Activated naive CD4-positive, alpha-beta T cell treated with anti-CD3 and anti-CD28 coated beads, Interleukin-2, amount 10 ng/mL, durations not matched to agents 7 days and 5 days (primary cell): ENCODE measurements at places on chromosomes 13 and 19.
A peak's percentile ranks its signal among the peaks of the same experiment; 100 is the strongest.

GRCh38 chr13:73069206-73069805 lies 10.5 kb downstream of the KLF5 start:
- peaks cover 10% of the 10 kb centered on the region for H3K4me1 ChIP-seq
- DNase-seq = no peak
- no peaks in the 10 kb centered on the region for H3K27me3 ChIP-seq
- no peak overlapping the region for H3K27ac ChIP-seq

GRCh38 chr19:7831452-7831851 lies 1.4 kb downstream of the EVI5L start:
- peaks cover 28% of the 10 kb centered on the region for H3K4me1 ChIP-seq
- DNase-seq = no peak
- no peak overlapping the region for H3K27ac ChIP-seq
- H3K36me3 ChIP-seq = no peaks in the 10 kb centered on the region
- H3K4me3 ChIP-seq = peak overlapping the region; percentile 77
- H3K27me3 ChIP-seq = peaks cover 41% of the 10 kb centered on the region

- no peak overlapping the region for H3K27ac ChIP-seq
- DNase-seq = no peak
- H3K27me3 ChIP-seq = peaks cover 4% of the 10 kb centered on the region
- H3K4me1 ChIP-seq = no peaks in the 10 kb centered on the region
These were observed 312.5 kb downstream of the DCLK1 start for GRCh38 chr13:35818633-35819067.

DNA sequence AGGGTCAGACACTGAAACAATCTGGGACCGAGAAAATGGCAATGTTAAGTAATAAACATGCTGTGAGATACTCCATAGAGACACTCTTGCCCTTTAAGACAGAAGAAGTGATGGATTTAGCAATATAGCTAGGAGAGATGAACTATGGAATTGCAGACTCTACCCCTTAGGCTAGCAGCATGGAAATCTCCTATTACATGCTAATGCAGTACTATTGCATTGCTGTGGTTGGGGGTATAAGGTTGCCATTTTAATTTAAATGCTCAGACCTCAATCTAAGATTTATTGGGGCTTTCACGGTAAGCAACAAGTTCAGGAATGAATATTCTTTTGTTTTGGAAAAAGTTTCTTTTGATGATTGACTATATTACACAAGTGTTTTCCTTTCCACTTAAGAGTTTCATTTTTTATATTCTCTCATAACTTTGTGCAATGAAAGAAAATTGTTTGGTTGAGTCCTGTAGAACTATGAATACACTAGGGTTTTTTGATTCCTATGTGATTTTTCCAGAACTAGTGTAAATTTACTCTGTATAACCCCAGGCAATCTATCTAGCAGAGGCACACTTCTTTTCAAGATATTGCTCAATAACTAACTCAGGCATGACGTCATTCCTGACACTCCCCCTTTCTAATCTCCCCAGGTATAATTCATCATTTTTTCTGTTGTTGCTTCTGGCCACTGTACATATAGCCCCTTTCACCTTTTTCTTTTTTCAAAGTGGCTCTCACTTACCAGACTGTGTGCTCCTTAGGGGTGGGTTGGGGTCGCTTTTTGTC lies 394.7 kb upstream of the KLF12 start:
- no peaks in the 10 kb centered on the region for H3K27me3 ChIP-seq
- no peak for DNase-seq
- no peaks in the 10 kb centered on the region for H3K4me1 ChIP-seq
- H3K4me3 ChIP-seq = no peak overlapping the region
